Activated T-cell treated with anti-CD3 and anti-CD28 coated beads for 1 hour (primary cell): ENCODE measurements at places on chromosomes 11 and 22.

GRCh38 chr22:26692215-26692614, 34.8 kb downstream of the MIAT start:
- DNase-seq = no peak

DNA sequence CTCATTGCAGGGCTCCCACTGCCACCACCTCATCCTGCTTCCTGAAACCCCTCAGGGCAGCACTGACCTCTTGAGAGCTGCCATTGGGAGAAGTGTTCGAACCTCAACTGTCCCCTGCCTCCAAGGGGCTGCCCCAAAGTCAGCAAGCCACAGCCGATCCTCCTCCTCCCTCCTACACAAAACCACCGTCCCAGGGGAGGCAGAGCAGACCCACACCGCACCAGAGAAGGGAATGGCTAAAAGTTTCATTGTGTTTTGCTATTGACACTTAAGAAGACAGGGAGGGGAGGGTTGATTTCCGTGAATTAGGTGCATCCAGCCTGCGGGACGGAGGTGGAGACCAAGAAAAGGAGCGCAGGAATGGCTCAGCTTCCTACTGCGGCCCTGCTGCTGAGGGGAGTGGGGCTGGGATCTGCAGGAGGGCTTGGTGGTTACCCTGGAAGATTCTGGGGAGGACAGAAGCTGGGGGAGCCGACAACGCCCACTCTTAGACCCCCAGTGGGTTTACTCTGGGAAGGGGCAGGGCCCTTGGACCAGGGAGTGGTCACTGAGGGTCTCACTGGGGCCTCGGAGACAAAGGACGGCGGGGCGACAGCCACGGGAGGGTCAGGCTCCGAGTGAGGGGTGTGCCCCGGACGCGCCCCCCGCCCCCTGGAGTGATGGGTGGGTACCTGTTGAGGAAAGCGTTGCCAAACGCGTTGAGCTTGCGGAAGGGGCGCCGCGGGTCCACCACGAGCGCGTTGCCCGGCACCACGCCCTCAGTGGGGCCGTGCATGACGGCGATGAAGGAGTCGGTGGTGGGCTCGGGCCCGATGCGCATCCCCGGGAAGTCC, 815 bp downstream of the EHD1 start:
- no peak for DNase-seq

- no peak for DNase-seq
These were observed 8.0 kb downstream of the PVALB start for GRCh38 chr22:36808721-36809344.

DNA sequence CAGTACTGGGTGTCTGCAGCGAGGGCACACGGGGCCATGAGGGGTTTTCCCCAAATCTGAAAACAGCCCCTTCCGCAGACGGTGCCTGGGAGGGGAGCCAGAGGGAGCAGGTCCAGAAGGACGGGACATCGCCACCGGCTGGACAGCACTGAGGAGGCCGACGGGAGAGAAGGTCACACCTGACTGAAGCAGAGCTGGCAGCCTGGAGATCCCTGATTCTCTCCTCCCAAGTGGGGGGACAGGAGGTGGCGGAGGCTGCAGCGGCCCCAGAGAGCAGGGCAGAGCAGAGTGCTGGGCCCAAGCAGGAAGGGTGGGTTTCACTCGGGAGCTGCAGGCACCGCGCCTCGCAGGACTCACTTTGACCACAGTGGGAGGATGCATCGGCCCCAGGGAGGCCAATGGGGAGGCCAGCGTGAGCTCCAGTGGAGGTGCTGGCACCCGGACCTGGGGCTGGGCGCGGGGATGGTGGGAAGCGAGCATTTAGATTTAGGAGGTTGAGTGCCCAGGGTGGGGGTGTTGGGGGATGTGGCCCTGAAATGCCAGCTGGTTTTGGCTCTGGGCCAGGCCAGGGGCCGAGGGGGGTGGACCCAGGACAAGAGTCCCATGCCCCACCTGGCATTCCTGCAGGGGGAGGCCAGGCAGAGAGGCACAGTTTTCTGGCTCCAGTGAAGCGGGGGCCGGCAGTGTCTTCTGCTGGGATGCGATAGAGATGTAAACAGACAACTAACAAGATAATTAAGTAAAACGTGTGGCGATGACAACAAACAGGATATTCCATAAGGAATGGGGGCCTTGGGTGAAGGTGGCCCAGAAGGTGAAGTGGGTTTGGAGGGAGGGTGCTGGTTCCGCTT, 92.3 kb upstream of the FGF3 start:
- no peak for DNase-seq

GRCh38 chr11:86515297-86516094, 140.8 kb downstream of the CCDC81 start:
- DNase-seq = no peak

GRCh38 chr11:30774496-30775232, 188.5 kb upstream of the MPPED2 start:
- no peak for DNase-seq

DNA sequence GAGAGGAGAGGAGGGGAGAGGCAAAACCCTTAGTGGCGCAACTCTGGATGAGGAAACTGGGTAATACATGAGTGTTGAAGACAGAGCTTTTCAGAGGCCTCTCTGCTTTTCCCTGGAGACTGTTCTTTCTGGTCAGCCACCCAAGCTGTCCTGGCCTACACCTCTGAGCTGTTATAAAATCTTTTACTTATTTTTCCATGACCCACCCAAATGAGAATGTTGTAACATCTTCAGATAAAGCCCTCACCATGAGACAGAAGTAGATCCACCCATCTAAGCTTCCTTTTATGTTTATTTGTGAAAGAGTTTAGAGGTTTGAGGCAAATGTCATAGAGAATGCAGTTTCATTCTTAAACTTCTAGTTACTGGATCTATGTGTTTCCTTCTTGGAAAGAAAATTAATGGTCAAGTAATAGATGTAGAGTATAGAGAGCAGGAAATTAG, 20.3 kb upstream of the APLP2 start:
- DNase-seq = no peak

- no peak for DNase-seq
These were observed 23.4 kb downstream of the OVOL1 start for GRCh38 chr11:65810046-65810868.

GRCh38 chr11:134668796-134669195, 256.8 kb upstream of the B3GAT1 start:
- no peak for DNase-seq

GRCh38 chr22:48902001-48902869, 925.4 kb downstream of the BRD1 start:
- DNase-seq = no peak

- DNase-seq = no peak
These were observed 427.9 kb upstream of the DDI1 start for GRCh38 chr11:103608566-103608965.

DNA sequence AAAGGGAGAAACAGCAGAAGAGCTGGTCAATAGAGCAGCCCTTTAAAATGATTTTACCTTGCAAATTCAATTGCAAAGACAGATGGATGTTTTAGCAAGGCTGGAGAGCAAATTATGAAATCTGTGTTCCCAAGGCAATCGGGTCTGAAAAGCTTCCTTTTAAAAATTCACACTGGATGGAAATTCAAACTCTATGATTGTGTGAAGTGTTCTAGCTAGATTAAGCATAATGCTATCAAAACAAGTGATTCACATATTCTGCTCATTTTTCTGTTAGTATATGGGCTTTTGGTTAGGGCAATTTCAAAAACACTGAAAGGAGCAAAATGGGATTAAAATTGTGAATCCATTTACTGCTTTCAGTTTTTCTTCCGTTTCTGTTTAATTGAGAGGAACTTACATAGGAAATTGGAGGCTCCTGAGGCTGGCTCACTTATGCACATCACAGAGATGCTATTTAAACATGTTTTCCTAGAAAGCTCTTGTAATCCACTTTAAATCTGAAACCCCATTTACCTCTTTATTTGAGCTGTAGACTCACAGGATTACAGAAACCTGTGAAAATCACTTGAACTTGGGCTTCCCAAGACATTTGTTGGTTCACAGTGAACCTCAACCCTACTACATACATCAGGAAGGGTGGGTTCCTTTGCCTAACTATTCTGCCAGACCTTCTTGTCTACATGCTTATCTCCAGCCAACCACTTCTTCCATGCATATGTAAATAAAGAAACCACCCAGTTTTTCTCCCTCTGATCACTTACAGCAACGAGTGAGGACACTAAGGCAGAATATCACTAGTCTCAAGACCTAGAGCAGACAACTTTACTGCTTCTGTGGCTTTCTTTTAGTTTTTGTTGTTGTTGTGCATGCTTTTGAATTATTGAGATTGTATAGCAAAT, 201.9 kb upstream of the PITPNB start:
- DNase-seq = no peak
